H9 (cell line): ENCODE measurements at places on chromosomes 11 and 22. TPM values are rescaled to one million over a fixed set of nuclear protein-coding genes. Genes with fewer than 3 reads are reported as not detected.

LGR4 gene
- 97.1 and 99.2 TPM in 2 replicates for total RNA-seq

- H3K36me3 ChIP-seq: no peaks in the 10 kb centered on the region; the same call in 2 of the 3 replicates
- no peak overlapping the region for H3K27ac ChIP-seq
- peaks cover 4% of the 10 kb centered on the region; the same call in 1 of the 2 replicates for H3K4me1 ChIP-seq
Measured at GRCh38 chr22:22927888-22928665, 40.5 kb downstream of the IGLL5 start.

DNA sequence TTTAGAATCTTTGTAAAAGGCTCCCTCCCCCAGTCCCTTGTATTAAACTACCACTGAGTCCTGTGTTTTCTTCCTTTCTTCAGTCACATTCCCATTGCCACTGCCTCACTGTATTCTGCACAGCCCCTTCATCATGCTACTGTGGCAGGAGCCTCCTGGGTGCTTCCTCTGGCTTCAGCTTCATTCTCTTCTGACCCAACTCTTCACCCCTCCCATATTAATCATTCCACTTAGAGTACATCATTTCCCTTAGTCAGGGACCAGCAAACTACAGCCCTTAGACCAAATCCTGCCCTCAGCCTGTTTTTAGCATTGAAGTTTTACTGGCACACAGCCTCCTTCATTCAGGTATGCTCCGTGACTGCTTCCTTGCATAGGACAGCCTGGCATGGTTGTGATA, 127.7 kb upstream of the MTNR1B start:
- no peak overlapping the region for H3K4me3 ChIP-seq
- H3K36me3 ChIP-seq: peaks cover 3% of the 10 kb centered on the region; the same call in 1 of the 2 replicates
- no peaks in the 10 kb centered on the region for H3K27me3 ChIP-seq
- no peak overlapping the region for H3K27ac ChIP-seq
- DNase-seq: no peak

CWF19L2 gene
- total RNA-seq: 16.6 and 18.4 TPM in 2 replicates

- peaks cover 11% of the 10 kb centered on the region; the same call in 1 of the 2 replicates for H3K4me1 ChIP-seq
- peak overlapping the region; percentile 2; the same call in 1 of the 2 replicates for H3K4me3 ChIP-seq
- no peak overlapping the region for H3K27ac ChIP-seq
Measured at GRCh38 chr11:70524096-70524922, 126.0 kb downstream of the CTTN start.

- H3K4me3 ChIP-seq: no peak overlapping the region
- no peak overlapping the region for H3K27ac ChIP-seq
- peaks cover 3% of the 10 kb centered on the region; the same call in 1 of the 2 replicates for H3K4me1 ChIP-seq
Measured at GRCh38 chr22:20520093-20520511, 12.7 kb downstream of the MED15 start.

GRCh38 chr11:21546703-21547102, 646.2 kb upstream of the ANO5 start:
- DNase-seq: no peak
- no peaks in the 10 kb centered on the region for H3K4me1 ChIP-seq

OR6A2 gene
- 0.33 and 0.35 TPM in 2 replicates for total RNA-seq

GRCh38 chr22:20249797-20250354, 18.2 kb downstream of the RTN4R start:
- H3K27me3 ChIP-seq: no peaks in the 10 kb centered on the region
- H3K27ac ChIP-seq: no peak overlapping the region
- no peaks in the 10 kb centered on the region for H3K4me1 ChIP-seq
- no peaks in the 10 kb centered on the region; the same call in 2 of the 3 replicates for H3K36me3 ChIP-seq
- DNase-seq: no peak
- H3K4me3 ChIP-seq: no peak overlapping the region

LRRC74B gene
- not detected in 2 replicates for total RNA-seq

- H3K27me3 ChIP-seq: no peaks in the 10 kb centered on the region
- H3K27ac ChIP-seq: no peak overlapping the region
- no peaks in the 10 kb centered on the region; the same call in 1 of the 2 replicates for H3K4me1 ChIP-seq
- H3K4me3 ChIP-seq: no peak overlapping the region
Measured at GRCh38 chr11:82829101-82829500, 71.1 kb downstream of the PRCP start.

GRCh38 chr11:18972336-18972735, 33.1 kb upstream of the MRGPRX1 start:
- no peaks in the 10 kb centered on the region for H3K4me1 ChIP-seq
- no peak overlapping the region for H3K4me3 ChIP-seq
- no peaks in the 10 kb centered on the region for H3K36me3 ChIP-seq
- H3K27ac ChIP-seq: no peak overlapping the region
- DNase-seq: no peak
- no peaks in the 10 kb centered on the region for H3K27me3 ChIP-seq

SLC22A25 gene
- not detected in 2 replicates for total RNA-seq

- H3K4me1 ChIP-seq: no peaks in the 10 kb centered on the region
- H3K27me3 ChIP-seq: no peaks in the 10 kb centered on the region
- H3K27ac ChIP-seq: no peak overlapping the region
- H3K36me3 ChIP-seq: peaks cover 6% of the 10 kb centered on the region; the same call in 1 of the 2 replicates
- no peak overlapping the region for H3K4me3 ChIP-seq
Measured at GRCh38 chr11:104337273-104337672, 173.3 kb upstream of the PDGFD start.

MS4A12 gene
- not detected in 2 replicates for total RNA-seq

KCNK7 gene
- 1.8 and 2.8 TPM in 2 replicates for total RNA-seq

TPBGL gene
- 0.61 and 0.64 TPM in 2 replicates for total RNA-seq

DNA sequence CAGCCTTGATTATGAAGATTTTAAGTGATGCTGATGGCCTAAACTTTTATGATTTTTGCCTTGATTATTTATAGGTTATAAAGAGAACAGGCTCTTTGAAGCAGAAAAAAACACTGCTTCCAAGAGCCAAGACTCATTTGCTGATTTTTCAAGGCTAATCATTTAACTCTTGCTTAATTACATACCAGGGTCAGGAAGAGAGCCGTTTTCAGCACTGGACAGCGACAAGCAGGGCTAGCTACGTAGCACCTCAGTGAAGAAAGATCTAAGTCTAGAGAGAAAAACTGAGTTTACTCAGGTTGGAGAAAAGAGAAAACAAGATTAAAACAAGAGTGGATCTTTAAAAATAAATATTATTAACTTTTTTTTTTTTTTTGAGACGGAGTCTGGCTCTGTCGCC, 615.4 kb upstream of the B3GAT1 start:
- peaks cover 3% of the 10 kb centered on the region; the same call in 1 of the 2 replicates for H3K4me1 ChIP-seq
- peak; percentile 67 for DNase-seq
- H3K36me3 ChIP-seq: peaks cover 2% of the 10 kb centered on the region; the same call in 1 of the 2 replicates

DNA sequence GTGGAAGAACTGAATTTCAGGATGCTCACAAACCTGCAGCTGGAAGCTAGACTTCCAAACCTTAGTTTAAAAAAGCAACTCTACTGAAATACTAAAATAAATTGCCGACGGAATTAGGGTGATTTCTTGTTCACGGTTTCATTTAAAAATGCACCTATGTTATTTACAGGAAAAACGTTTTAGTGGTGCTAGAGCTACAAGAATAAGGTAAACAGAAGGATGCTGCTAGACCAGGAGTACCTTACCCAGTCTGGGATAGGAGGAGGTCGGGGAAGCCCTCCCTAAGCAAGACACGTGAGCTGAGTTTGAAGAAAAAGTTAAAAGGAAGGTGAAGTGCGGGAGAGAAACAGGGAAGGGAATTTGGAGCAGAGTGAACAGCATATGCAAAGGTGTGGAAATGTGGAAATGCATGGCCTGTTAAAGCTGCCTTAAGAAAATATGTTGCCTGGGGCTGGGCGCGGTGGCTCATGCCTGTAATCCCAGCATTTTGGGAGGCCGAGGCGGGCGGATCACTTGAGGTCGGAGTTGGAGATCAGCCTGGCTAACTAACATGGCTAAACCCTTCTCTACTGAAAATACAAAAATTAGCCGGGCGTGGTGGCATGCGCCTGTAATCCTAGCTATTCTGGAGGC, 1.4 kb upstream of the FTH1 start:
- peaks cover 32% of the 10 kb centered on the region for H3K36me3 ChIP-seq
- H3K27me3 ChIP-seq: no peaks in the 10 kb centered on the region
- peak overlapping the region; percentile 91 for H3K4me3 ChIP-seq
- no peak overlapping the region for H3K27ac ChIP-seq
- H3K4me1 ChIP-seq: peaks cover 12% of the 10 kb centered on the region; the same call in 1 of the 2 replicates

CATSPERZ gene
- total RNA-seq: 0.92 and 1.3 TPM in 2 replicates

MRGPRF gene
- 4.0 and 4.3 TPM in 2 replicates for total RNA-seq

MYBPC3 gene
- total RNA-seq: not detected in 2 replicates

GRCh38 chr11:200224-201003, 6.8 kb downstream of the BET1L start:
- no peaks in the 10 kb centered on the region for H3K27me3 ChIP-seq
- peaks cover 29% of the 10 kb centered on the region for H3K36me3 ChIP-seq
- no peak for DNase-seq
